Activated T-helper 2 cell treated with anti-CD3 and anti-CD28 coated beads, Interferon-gamma antibody, Interleukin-2, Interleukin-4, amounts not matched to agents 10 μg/mL and 5 μg/mL and 100 μg/mL, durations not matched to agents 14 hours and 24 hours and 36 hours (primary cell): ENCODE measurements at places on chromosomes 2 and 18. TPM values are rescaled to one million over a fixed set of nuclear protein-coding genes. Genes with fewer than 3 reads are reported as not detected.
A peak's percentile ranks its signal among the peaks of the same experiment; 100 is the strongest.

DNA sequence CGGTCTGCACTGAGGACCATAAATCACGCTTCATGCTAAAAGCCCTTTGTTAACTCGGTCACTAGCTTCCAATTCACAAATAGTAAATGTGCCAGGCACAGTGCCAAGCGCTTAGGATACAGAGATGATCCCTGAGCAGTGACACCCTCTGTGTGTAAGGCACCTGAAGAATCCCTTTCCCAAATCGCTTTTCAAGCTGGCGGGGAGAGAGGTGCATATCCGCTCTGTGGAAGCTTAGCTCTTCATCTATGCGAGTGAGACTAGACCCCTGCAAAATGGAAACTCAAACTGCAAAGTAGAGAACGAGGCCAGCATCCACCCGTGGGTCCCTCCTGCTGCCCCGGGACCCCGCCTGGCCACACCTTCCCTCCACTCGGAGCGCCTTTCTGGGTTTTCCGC, 2.4 kb downstream of the PIEZO2 start:
- no peak overlapping the region for H3K4me3 ChIP-seq
- no peaks in the 10 kb centered on the region for H3K4me1 ChIP-seq
- DNase-seq: no peak
- no peaks in the 10 kb centered on the region for H3K36me3 ChIP-seq

Gene NTSR2
- total RNA-seq: not detected in 2 replicates

GRCh38 chr2:47488870-47489584, 86.1 kb downstream of the MSH2 start:
- H3K36me3 ChIP-seq: peaks cover 43% of the 10 kb centered on the region
- no peak overlapping the region for H3K4me3 ChIP-seq
- DNase-seq: no peak
- no peak overlapping the region for H3K27ac ChIP-seq

- H3K27ac ChIP-seq: peak overlapping the region; percentile 16
- peaks cover 9% of the 10 kb centered on the region for H3K27me3 ChIP-seq
- H3K36me3 ChIP-seq: no peaks in the 10 kb centered on the region
- peaks cover 29% of the 10 kb centered on the region for H3K4me1 ChIP-seq
These were observed 124.6 kb upstream of the CD302 start for GRCh38 chr2:159922563-159922962.

Gene ARHGEF33
- 0.25 TPM in 1 of 2 replicates, not detected in the other for total RNA-seq

GRCh38 chr2:120418174-120418787, 72.3 kb downstream of the INHBB start:
- no peak for DNase-seq
- peaks cover 6% of the 10 kb centered on the region for H3K27me3 ChIP-seq
- no peak overlapping the region for H3K4me3 ChIP-seq
- H3K27ac ChIP-seq: no peak overlapping the region

- DNase-seq: no peak
- no peak overlapping the region for H3K4me3 ChIP-seq
- no peak overlapping the region for H3K27ac ChIP-seq
- no peaks in the 10 kb centered on the region for H3K36me3 ChIP-seq
These were observed 143.2 kb upstream of the SETBP1 start for GRCh38 chr18:44537526-44537925.

Gene FNDC4
- 0.18 and 0.30 TPM in 2 replicates for total RNA-seq

- H3K4me1 ChIP-seq: no peaks in the 10 kb centered on the region
- H3K4me3 ChIP-seq: no peak overlapping the region
- no peak for DNase-seq
- H3K27me3 ChIP-seq: no peaks in the 10 kb centered on the region
- H3K27ac ChIP-seq: no peak overlapping the region
These were observed 299.3 kb downstream of the CELF4 start for GRCh38 chr18:37266290-37266689.

- H3K4me1 ChIP-seq: no peaks in the 10 kb centered on the region
- H3K27me3 ChIP-seq: no peaks in the 10 kb centered on the region
- DNase-seq: no peak
- no peak overlapping the region for H3K27ac ChIP-seq
These were observed 467.4 kb upstream of the CDH20 start for GRCh38 chr18:60865801-60866200.

DNA sequence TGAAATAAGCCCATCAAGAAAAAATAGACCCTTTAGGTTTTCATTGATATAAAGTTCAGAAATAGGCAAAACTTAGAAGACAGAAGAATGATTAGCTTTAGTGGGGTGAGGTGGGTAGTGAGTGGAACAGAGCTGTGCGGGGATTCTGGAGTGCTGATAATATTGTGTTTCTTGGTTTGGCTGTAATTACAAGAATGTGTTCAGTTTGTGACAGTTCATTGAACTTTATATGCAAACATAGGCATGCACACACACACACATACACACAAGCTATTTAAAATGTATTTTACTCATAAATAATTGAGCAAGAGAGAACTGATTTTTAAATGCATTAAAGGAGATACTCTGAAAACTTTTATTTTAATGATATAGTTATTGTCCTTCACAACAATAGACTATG, 17.1 kb downstream of the ARHGAP15 start:
- no peak overlapping the region for H3K4me3 ChIP-seq
- H3K4me1 ChIP-seq: peaks cover 69% of the 10 kb centered on the region
- DNase-seq: no peak
- H3K27ac ChIP-seq: no peak overlapping the region
- no peaks in the 10 kb centered on the region for H3K27me3 ChIP-seq

Gene CCDC121
- total RNA-seq: 0.57 and 0.73 TPM in 2 replicates

Gene IL1RN
- 13.2 and 15.9 TPM in 2 replicates for total RNA-seq

DNA sequence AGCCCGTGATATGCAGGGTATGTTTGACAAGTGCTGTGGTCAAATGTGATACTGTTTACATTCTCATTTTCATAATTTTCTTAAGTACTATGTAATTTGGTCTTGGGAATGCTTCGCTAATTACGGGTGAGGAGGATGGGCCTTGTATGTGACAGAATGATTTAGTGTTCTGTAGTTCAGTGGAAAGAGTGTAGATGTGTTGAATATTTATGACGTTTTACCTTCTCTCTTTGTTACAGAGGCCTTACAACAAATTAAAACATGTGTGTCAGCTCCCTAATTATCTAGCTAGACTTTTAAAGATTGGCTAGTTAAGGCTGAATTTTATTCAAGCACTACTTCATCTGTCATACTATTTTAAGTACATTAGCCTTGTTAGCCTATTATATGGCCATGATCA, 10.6 kb upstream of the CHRNA1 start:
- peaks cover 39% of the 10 kb centered on the region for H3K4me1 ChIP-seq
- no peaks in the 10 kb centered on the region for H3K36me3 ChIP-seq
- no peak for DNase-seq
- H3K4me3 ChIP-seq: no peak overlapping the region
- no peaks in the 10 kb centered on the region for H3K27me3 ChIP-seq

Gene EFR3B
- 0.34 and 0.46 TPM in 2 replicates for total RNA-seq

DNA sequence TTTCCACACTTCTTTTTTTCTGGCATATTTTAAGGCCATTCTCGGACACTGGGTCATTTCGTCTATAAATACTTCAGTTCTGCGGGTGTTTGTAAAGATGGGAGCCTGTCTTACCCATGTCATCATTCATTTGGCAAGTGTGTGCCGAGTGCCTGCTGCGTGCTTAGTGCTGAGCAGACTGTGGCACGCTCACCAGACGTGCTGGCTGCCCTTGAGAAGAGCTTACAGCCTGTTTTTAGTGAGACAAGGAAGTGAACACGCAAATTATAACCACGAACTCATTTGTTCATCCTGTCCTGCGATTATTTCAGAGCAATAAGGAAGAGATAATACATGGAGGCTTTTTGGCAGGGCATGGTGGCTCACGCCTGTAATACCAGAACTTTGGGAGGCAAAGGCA, 10.4 kb upstream of the STON1 start:
- H3K36me3 ChIP-seq: peaks cover 48% of the 10 kb centered on the region
- no peak overlapping the region for H3K27ac ChIP-seq
- no peaks in the 10 kb centered on the region for H3K4me1 ChIP-seq
- H3K27me3 ChIP-seq: no peaks in the 10 kb centered on the region

- H3K27ac ChIP-seq: no peak overlapping the region
- no peaks in the 10 kb centered on the region for H3K4me1 ChIP-seq
- no peaks in the 10 kb centered on the region for H3K27me3 ChIP-seq
- H3K36me3 ChIP-seq: no peaks in the 10 kb centered on the region
These were observed 577.3 kb downstream of the SATB2 start for GRCh38 chr2:198880421-198880820.

Gene MALL
- 2.0 and 2.3 TPM in 2 replicates for total RNA-seq

Gene CDKL4
- 0.11 and 1.3 TPM in 2 replicates for total RNA-seq

DNA sequence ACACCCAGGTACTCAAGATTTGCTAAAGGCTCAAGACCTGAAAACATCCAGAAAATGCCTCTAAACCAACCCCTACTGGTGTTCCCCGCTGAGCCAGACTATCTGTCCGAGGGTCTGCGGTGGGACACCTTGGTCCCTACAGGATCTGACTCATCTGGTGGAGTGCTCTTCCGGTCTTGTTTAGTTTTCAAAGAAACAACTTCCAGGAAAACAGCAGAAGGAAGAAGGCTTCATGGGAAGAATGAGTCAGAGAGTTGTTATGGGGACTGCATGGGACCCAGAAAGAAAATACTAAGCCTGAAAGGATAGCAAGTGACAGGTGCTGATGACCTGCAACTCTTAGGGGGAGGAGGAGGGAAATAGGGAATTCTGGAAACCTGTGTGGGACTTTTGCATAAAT, 41.3 kb downstream of the ZFP36L2 start:
- peaks cover 22% of the 10 kb centered on the region for H3K4me1 ChIP-seq
- no peaks in the 10 kb centered on the region for H3K27me3 ChIP-seq
- H3K4me3 ChIP-seq: no peak overlapping the region
- no peaks in the 10 kb centered on the region for H3K36me3 ChIP-seq
- DNase-seq: no peak
- H3K27ac ChIP-seq: peak overlapping the region; percentile 30

Gene STARD6
- total RNA-seq: not detected in 2 replicates

DNA sequence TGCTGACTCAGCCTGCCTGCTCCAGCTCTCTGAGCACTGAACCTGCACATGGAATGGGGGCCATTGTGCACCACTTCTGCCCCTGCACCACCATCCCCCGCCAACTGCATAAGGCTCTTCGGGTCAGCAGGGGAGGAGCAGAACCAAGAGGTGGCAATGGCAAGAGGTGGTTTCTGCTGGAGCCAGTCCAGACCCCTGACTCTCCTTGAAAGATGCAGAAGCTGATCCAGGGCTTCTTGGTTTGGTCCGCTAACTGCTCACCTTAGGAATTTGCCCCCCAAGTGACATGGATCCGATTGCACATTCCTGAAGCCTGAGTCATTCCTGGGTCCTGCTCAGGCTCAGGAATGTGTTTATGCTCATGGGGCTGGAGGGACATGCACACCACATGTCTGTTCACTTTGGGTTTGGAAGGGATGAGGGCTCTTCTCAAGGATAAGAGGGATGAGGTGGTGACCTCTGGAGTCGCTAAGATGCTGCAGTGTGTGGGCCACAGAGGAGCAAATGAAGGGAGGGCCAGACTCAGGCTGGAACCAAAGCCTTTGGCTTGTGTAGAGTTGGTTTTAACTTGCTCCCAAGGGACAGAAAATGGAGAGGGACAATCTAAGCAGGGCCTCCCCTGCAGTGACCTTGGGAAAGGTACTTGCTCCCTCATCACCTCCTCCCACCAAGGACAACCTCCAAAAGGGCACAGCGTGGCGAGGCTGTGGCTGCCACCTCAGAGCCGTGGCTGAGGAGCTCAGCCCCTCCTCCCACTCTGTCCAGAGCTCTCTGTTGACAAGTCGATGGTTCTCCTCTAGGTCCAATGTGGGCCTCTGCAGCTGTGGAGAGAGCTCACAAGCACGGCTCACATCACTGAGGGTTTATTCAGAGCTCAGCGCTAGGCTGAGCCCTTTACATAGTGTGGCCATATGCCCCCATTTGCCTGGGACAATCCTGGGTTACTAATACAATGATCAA, 66.2 kb downstream of the HS1BP3 start:
- no peak overlapping the region for H3K4me3 ChIP-seq
- no peak for DNase-seq

Gene TMEM87B
- 15.8 and 16.5 TPM in 2 replicates for total RNA-seq

Gene DLX1
- 0.09 TPM in 1 of 2 replicates, not detected in the other for total RNA-seq

DNA sequence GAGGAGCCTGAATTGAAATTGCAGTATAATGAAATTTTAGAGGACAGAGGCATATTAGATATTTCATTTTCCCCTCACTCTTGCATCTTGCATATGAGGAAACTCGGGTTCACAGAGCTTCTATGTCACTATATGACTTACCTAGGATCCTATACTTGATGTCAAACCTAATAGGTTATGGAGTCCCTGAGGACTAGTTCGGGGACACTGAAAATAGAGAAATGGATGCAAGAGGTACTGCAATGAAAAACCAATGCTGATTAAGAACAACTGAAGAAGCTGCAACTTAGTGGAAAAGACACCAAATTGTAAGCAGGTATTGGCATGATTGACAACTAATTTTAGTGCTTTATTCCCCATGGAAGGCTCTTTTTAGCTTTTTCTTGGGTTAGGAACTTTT, 210.1 kb downstream of the IKZF2 start:
- no peaks in the 10 kb centered on the region for H3K36me3 ChIP-seq
- DNase-seq: no peak
- no peak overlapping the region for H3K27ac ChIP-seq

GRCh38 chr2:56325661-56326345, 142.0 kb downstream of the CCDC85A start:
- DNase-seq: no peak
- H3K36me3 ChIP-seq: no peaks in the 10 kb centered on the region
- no peaks in the 10 kb centered on the region for H3K4me1 ChIP-seq
- no peak overlapping the region for H3K4me3 ChIP-seq
- H3K27ac ChIP-seq: no peak overlapping the region

DNA sequence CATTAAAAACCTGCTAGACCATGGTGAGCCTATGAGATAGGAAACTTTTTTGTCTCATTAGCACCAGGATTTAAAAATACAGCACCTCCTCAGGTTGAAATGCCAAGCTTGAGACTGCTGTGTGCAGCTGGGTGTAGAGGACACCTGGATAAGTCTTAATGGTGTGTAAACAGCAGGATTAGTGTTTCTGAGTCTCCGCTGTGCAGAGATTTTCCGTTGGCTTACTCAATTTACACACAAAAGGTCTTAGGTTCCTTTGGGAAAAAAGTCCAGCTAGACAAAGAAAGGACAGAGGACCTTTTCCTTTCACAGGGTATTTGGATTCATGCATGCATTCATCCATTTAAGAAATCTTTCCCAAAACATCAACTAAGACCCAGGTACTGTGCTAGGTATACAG, 168.1 kb downstream of the NRXN1 start:
- H3K36me3 ChIP-seq: no peaks in the 10 kb centered on the region
- no peak for DNase-seq
- H3K4me3 ChIP-seq: no peak overlapping the region
- no peak overlapping the region for H3K27ac ChIP-seq

Gene EML6
- 0.23 and 0.25 TPM in 2 replicates for total RNA-seq

DNA sequence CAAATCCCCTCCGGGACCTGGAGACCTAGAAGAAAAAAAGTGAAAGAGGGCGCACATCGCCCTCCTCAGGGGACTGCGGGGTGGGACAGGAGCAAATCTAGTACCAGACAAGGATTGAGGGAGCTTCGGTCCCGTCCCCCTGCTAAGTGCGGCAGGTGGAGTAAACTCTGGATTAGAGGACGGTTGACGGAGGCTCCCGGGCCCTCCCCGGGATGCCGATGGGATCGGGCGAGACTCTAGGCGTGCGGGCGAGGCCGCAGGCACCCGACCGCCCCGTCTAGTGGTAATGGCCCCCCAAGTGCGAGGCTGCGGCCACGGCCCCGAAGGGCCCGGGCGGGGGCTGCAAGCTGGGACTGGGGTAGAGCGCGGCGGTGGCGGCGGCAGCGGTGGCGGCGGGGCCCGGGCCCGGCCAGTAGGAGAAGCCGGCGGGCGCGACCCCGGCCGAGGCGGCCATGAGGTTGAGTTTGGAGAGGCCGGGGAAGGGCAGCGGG, 3.5 kb downstream of the FEV start:
- peak overlapping the region; percentile 28 for H3K27ac ChIP-seq
- H3K27me3 ChIP-seq: peaks cover 63% of the 10 kb centered on the region
- no peak overlapping the region for H3K4me3 ChIP-seq
- no peak for DNase-seq

- H3K4me3 ChIP-seq: no peak overlapping the region
- DNase-seq: no peak
- no peaks in the 10 kb centered on the region for H3K27me3 ChIP-seq
- peaks cover 19% of the 10 kb centered on the region for H3K4me1 ChIP-seq
- H3K27ac ChIP-seq: peak overlapping the region; percentile 40
- H3K36me3 ChIP-seq: peaks cover 49% of the 10 kb centered on the region
These were observed 27.1 kb downstream of the RRM2 start for GRCh38 chr2:10149635-10150034.
